ENCODE measurements at places on chromosomes 7 and 10.

DNA sequence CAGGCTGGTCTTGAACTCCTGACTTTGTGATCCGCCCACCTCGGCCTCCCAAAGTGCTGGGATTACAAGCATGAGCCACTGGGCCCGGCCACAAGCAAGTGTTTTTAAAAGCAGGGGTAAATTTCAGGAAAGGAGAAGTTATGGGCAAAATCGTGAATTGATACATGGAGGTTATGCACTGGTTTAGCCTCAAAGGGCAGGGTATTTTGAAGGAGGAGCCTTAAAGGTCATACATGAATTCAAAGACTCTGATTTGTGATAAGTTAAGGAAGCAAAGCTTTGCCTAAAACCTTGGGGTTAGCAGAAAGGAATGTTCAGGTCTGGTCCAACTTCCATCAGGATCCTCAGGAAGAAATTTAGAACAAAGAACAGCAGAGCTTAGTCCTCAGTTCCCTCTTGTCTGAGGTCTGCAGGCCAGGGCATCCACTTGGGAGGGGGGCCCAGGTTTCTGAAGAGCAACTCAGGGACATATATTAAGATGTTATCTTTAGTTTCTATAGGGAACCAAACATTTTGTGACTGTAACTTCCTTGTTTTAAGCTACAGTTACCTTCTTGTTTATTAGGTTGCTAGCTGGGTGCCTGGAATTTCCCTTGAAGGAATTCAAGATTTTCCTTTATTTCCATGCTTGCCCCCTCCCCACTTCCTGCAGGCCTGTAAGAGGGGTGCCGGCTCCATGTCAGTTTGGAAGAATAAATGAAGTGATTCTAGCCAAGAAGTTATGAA, 2.8 kb upstream of the REPIN1 start:
- H3K27ac ChIP-seq = no peak overlapping the region
- H3K4me1 ChIP-seq = peaks cover 28% of the 10 kb centered on the region
- no peaks in the 10 kb centered on the region for H3K36me3 ChIP-seq
- H3K27me3 ChIP-seq = no peaks in the 10 kb centered on the region

DNA sequence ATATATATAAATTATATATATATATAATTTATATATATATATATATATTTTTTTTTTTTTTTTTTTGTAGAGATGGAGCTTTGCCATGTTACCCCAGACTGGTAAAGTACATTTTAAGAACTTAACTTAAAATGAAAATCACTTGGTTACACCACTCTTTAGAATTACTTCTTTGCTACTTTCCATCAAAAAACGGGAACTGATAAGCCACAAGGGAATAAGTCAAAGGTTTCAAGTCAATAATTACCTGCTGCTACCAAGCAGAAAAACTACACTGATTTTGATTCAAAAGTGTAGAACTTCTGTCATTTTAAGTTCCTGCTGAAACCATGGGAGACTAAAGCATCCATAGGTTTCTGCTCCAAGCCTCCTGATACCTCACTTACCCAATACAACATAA, 12.2 kb downstream of the PPA1 start:
- no peak overlapping the region for H3K4me3 ChIP-seq
- peak overlapping the region; percentile 69 for H3K27ac ChIP-seq
- no peaks in the 10 kb centered on the region for H3K27me3 ChIP-seq
- H3K36me3 ChIP-seq = peaks cover 16% of the 10 kb centered on the region

GRCh38 chr7:14604606-14605005, 297.9 kb downstream of the DGKB start:
- H3K4me1 ChIP-seq = no peaks in the 10 kb centered on the region
- no peaks in the 10 kb centered on the region for H3K36me3 ChIP-seq
- no peak overlapping the region for H3K27ac ChIP-seq
- H3K27me3 ChIP-seq = no peaks in the 10 kb centered on the region

DNA sequence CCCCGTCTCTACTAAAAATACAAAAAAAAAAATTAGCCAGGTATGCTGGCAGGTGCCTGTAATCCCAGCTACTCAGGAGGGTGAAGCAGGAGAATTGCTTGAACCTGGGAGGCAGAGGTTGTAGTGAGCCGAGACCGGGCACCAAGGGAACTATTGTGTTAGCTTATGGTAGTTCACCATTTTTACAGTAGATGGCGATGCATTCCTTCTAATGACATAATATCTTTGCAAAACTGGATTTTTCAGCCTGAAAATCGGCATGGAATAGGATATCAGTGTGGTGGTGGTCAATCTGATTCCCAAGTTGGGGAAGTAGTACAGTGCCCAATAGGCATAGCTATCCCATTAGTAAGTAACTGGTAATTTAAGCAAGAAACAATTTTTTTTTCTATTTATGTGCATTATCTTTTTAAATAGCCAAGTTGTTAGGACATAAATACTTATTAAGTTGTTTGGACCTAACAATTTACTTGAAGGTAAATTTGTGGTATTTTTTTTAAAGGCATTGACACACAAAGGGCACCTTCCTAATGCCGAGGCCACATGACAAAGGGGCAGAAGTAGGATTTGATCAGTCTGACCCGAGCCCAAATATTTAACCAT, 17.6 kb upstream of the IMPDH1 start:
- DNase-seq = no peak
- no peaks in the 10 kb centered on the region for H3K4me1 ChIP-seq

GRCh38 chr7:1979591-1980560, 252.9 kb downstream of the MAD1L1 start:
- no peaks in the 10 kb centered on the region for H3K4me1 ChIP-seq
- H3K4me3 ChIP-seq = no peak overlapping the region
- H3K27ac ChIP-seq = no peak overlapping the region

- H3K4me1 ChIP-seq = peaks cover 36% of the 10 kb centered on the region
- H3K27me3 ChIP-seq = no peaks in the 10 kb centered on the region
- H3K27ac ChIP-seq = no peak overlapping the region
- no peak overlapping the region for H3K4me3 ChIP-seq
- DNase-seq = no peak
These were observed 254.5 kb downstream of the AHR start for GRCh38 chr7:17552952-17553351.

- DNase-seq = no peak
- H3K27me3 ChIP-seq = no peaks in the 10 kb centered on the region
- no peak overlapping the region for H3K27ac ChIP-seq
- H3K4me3 ChIP-seq = no peak overlapping the region
- H3K36me3 ChIP-seq = no peaks in the 10 kb centered on the region
- no peaks in the 10 kb centered on the region for H3K4me1 ChIP-seq
These were observed 35.9 kb upstream of the GJD4 start for GRCh38 chr10:35569111-35569707.

DNA sequence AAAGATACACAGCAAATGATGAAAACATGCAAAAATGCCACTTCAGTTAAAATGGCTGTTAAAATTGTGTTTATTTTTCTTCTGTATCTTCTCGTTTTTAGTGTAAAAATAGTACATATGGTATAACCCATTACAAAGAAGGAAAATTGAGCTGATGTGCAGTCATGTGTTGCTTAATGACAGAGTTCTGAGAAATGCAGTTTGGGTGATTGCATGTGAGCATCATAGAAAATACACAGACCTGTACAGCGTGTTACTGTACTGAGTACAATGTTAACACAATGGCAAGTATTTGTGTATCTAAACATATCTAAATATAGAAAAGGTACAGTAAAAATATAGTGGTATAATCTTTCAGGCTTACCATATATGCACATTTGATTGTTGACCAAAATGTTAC, 7.3 kb downstream of the DMTF1 start:
- H3K36me3 ChIP-seq = no peaks in the 10 kb centered on the region
- H3K4me1 ChIP-seq = peaks cover 30% of the 10 kb centered on the region
- H3K4me3 ChIP-seq = no peak overlapping the region
- no peaks in the 10 kb centered on the region for H3K27me3 ChIP-seq

GRCh38 chr7:17946591-17946990, 6.3 kb upstream of the SNX13 start:
- no peak overlapping the region for H3K4me3 ChIP-seq
- no peaks in the 10 kb centered on the region for H3K36me3 ChIP-seq
- H3K27ac ChIP-seq = no peak overlapping the region
- DNase-seq = no peak
- peaks cover 4% of the 10 kb centered on the region for H3K4me1 ChIP-seq

- DNase-seq = no peak
- no peak overlapping the region for H3K4me3 ChIP-seq
- no peak overlapping the region for H3K27ac ChIP-seq
- peaks cover under 1% of the 10 kb centered on the region for H3K4me1 ChIP-seq
These were observed 83.3 kb downstream of the SLIT1 start for GRCh38 chr10:97102441-97102840.

DNA sequence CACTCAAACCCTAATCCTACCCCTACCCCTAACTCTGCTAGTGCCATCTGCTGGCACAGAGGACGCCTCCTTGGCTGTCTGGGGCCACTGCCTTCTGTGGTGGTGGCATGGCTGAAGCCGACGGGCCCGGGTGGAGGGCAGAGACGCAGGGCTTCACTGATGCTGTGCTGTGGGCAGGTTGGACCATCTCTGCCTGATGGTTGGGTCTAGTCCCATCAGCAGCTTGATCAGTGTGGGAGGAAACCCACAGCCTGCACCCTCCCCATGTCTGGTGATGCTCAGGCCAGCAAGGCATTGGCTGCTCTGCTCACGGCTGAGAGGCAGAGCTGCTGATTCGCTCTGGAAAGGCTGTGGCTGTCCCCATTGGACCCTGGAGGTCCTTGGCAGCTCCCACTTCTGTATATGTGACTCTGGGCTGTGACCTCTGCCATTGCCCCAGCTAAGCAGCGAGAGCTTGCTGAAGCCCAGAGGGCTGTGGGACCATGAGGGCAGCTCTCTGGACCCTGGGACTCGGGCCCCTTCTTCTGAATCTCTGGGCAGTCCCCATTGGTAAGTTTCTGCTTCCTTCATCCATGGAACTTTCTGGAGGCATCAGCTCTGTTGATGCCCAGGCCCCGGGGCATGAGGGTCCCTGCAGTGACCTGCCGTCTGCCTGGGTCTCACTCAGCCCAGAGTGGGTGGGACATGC, at the start of gene SCART1:
Gene SCART1, plus strand, starts transcription at position 430 of the 688 bp plus-strand sequence. Its CDS starts 53 bp downstream, at position 483.
- no peak within 1 kb of the TSS for H3K27ac ChIP-seq
- no peaks in the 10 kb centered on the region for H3K27me3 ChIP-seq
- H3K4me3 ChIP-seq = no peak within 1 kb of the TSS
- H3K4me1 ChIP-seq = no peaks in the 10 kb centered on the region
- peak; percentile 64 for DNase-seq
- H3K36me3 ChIP-seq = no peaks in the 10 kb centered on the region

DNA sequence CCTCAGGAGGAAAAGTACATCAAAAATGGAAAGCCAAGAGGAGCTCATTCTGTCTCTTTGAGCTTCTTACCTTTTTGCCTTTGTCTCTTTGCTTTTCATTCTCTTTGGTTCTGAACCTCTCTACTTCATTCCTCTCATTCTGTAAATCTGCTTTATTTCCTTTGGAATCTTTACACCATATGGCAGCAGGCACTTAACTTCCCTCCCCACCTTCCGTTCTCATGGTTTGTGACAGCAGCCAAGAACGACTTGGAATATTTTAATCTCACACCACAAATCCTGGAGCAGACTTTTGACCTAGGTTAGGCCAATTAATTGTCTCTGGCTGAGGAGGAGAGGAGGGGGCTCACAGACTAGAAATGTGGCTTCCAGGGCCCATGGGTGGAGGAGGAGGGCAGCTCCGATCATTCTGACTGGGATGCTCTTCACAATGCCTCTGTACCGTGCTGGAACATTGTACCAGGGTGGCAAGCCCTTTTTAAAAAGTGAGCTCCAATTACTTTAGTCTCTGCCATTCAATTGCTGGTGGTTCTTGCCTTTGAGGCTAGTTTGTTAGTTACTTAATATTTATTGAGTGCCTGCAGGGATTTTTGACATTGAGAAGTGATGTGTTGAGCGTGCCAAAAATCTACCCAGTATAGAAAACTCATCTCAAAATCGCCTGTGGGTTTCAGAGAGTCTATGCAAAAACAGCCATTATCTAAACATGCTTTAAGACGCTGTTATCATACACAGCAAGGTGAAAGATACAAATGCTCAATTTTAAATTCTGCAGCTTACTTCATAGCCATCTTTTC, 386.6 kb downstream of the DPP6 start:
- H3K27me3 ChIP-seq = no peaks in the 10 kb centered on the region
- no peaks in the 10 kb centered on the region for H3K36me3 ChIP-seq
- H3K27ac ChIP-seq = no peak overlapping the region
- H3K4me3 ChIP-seq = no peak overlapping the region
- DNase-seq = no peak

DNA sequence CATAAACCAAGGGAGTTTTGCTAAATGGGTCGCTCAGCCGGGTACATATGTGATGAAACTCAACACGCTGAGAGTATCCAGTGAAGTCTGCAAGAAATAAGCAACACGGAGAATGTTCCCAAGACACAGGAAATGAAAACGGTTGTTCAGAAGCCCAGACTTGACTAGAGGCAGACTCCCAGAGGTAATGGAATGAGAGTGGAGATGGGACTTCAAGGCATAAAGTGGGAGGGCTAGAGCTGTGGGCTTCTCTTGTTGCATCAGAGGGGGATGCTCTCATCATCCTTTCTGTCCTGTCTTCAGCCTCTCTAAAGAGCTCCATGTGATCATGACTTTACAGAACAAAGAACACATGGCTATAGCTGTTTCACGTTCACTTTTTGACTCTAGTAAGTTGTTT, 88.3 kb downstream of the BAMBI start:
- H3K4me3 ChIP-seq = no peak overlapping the region
- DNase-seq = no peak
- H3K4me1 ChIP-seq = no peaks in the 10 kb centered on the region
- H3K27me3 ChIP-seq = no peaks in the 10 kb centered on the region
- H3K36me3 ChIP-seq = no peaks in the 10 kb centered on the region

DNA sequence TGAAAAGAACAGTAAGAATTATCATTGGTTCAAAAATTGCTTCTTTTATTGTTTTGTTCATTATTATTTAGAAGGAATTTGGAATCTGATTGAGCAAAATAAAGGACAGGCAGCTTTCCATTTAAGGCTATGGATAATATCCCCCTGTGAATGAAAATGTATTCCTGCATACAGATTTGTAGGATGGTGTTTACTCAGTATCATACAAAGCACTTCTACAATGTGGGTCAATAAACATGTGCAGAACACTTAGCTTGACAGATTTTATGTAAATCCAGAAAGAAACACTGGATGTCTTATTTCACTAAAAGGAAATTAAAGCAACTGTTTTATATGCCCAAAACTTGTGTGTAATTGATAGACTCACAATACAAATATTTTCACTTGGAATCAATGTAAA, 189.7 kb downstream of the THSD7A start:
- peak overlapping the region; percentile 27 for H3K27ac ChIP-seq
- H3K27me3 ChIP-seq = no peaks in the 10 kb centered on the region
- DNase-seq = no peak

GRCh38 chr7:69845721-69846495, 247.6 kb downstream of the AUTS2 start:
- no peak overlapping the region for H3K4me3 ChIP-seq
- H3K4me1 ChIP-seq = peaks cover 18% of the 10 kb centered on the region
- H3K36me3 ChIP-seq = no peaks in the 10 kb centered on the region
- no peak overlapping the region for H3K27ac ChIP-seq

GRCh38 chr7:68725843-68726785, 872.2 kb upstream of the AUTS2 start:
- H3K4me3 ChIP-seq = no peak overlapping the region
- no peaks in the 10 kb centered on the region for H3K36me3 ChIP-seq
- DNase-seq = no peak
- no peak overlapping the region for H3K27ac ChIP-seq
- no peaks in the 10 kb centered on the region for H3K4me1 ChIP-seq

Data from vagina (tissue), 2 donors.